ENCODE measurements at places on chromosomes 3 and 15. TPM values are rescaled to one million over a fixed set of nuclear protein-coding genes. Genes with fewer than 3 reads are reported as not detected.

GRCh38 chr3:195548501-195548900 is 5.4 kb upstream of the PPP1R2 start:
- DNase-seq = no peak

GRCh38 chr3:149352556-149352955 is 19.1 kb upstream of the TM4SF18 start:
- no peak for DNase-seq

GRCh38 chr3:187269486-187269885 is 22.1 kb downstream of the MASP1 start:
- no peak for DNase-seq

DNA sequence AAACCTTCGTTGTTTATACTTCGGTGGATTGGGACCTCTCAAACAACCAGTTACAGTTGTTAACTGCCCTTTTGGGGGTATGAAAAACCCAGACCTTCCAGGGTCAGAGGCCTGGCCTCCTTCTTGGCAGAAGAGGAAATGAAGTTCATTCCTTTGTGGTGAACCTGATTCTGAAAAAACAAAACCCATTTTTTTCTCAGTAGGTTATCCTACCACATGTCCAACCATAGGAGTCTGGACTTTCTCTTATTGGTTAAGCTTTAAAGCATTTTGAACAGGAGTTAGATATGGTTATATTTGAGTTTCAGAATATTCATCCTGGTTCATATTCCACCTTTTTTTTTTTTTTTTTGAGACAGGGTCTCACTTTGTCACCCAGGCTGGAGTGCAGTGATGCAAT is 7.2 kb upstream of the LACTB start:
- no peak for DNase-seq

The TBL1XR1 gene
- total RNA-seq = 193 TPM

GRCh38 chr3:12931273-12931905 is 90.0 kb upstream of the RPL32 start:
- DNase-seq = no peak

DNA sequence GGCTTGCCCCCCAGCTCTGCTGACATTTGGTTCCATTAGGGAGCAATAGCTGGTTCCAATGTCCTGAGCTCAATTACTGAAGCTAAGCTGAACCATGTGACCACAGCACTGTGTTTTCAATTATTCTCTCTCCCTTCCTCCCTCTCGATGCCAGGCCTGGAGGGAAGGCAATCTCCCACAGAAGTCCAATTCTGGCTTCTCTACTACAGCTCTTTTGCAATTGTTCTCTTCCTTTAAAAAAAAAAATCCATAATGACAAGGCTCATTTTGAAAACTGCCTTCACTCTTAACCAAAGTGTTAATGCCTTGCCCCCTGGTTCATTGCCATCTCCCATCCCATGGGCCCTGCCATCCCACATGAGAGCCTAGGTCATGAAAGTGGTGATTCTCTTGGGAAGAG is 24.8 kb downstream of the IL16 start:
- DNase-seq = no peak
